ENCODE measurements at places on chromosomes 12 and 14.

- DNase-seq, result no peak
These were observed 13.1 kb downstream of the ATXN3 start for GRCh38 chr14:92093320-92093719.

DNA sequence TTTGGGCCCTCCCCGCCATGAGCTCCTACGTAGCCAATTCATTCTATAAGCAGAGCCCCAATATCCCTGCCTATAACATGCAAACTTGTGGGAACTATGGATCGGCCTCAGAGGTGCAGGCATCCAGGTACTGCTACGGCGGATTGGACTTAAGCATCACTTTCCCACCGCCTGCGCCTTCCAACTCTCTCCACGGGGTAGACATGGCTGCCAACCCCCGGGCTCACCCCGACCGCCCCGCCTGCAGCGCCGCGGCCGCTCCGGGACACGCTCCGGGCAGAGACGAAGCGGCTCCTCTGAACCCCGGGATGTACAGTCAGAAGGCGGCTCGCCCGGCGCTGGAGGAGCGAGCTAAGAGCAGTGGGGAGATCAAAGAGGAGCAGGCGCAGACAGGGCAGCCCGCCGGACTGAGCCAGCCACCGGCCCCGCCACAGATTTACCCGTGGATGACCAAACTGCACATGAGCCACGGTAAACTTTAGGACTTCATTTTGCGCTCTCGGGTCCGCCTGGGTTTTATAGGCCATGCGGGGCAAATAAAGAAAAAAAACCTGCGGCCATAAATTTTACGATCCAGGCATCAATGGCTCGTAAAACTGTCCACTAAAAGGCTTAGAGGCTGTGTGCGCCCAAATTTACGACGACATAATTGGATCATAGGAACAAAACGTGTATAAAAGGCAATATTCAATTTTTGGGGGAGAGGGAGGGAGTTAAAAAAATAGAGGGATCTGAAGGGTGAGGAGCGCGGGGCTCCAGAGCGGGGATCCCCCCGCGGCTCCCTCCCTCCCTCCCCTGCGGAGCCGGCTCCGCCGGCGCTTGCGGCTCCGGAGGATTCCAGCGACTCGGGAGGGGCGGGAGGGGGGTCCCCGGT is 493 bp downstream of the HOXC5 start:
- no peak for DNase-seq

GRCh38 chr12:46462641-46463355 is 90.2 kb upstream of the SLC38A2 start:
- no peak for DNase-seq

DNA sequence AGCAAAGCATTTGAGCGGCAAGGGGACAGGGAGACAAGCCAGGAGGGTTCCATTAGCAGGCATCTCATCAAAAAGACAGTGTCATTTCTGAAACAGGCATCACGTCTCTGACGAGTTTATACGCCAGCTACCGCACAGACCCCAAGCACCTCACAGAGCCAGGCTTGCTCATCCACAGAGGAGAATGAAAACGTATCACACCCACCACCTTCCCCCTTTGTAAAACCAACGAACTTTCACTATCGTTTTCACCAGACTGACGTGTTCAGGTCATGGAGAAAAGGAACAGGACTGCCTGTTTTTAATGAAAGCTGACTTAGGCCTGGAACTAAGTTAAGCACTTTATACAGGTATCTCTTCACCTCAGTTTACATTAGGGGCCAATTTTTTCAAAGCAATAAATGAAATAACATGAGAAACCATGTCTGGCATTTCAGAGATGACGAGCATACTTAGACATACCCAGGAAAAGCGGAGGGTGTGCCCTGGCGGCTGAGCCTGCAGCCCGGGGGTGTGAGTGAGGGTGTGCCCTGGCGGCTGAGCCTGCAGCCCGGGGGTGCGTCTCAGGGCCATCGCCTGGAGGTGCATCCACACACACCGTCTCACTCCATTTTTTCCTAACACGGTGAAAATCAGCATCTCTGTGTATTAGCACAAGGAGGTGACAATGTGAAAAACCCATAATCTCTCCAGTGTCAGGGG is 41.9 kb downstream of the STX2 start:
- no peak for DNase-seq

DNA sequence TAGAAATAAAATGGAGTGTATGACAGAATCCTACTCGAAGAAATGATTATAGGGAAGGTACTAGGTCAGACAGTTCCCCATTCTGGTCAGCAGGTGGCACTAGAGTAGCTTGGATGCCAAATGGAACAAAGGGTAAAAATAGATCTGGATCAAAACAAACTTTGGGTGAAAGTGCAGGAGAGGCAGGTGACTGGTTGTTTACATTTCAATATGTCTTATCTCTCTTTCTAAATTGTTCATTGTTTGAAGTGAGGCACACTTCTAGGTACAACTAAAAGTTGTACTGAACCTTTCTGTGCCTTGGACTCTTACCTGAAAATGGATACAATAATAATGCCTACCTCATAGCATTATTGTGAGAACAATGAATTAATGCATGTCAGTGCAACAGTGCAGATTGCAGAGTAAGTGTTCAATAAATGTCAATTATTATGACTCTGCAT is 62.0 kb upstream of the OSBPL8 start:
- peak; percentile 10 for DNase-seq

- no peak for DNase-seq
These were observed 19.8 kb upstream of the SNAPC1 start for GRCh38 chr14:61742371-61742770.

GRCh38 chr14:68363466-68363842 is 429.4 kb downstream of the ZFP36L1 start:
- DNase-seq, result no peak

DNA sequence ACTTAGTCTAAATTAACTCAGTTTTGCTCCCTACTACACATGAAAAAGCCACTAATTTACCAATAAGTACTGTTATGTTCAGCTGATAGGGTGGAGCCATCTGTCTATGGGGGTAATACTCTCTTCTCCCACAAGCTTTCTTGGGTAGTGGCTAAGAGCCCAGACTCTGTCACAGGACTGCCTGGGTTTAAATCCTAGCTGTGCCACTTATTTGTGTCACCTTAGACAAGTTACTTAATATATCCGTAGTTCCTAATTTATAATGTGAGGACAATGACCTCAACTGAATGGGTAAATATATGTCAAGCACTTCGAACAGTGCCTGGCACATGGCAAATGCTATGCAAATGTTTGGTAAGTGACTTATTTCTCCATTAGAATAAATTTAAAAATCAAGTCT is 185.6 kb downstream of the DACT1 start:
- no peak for DNase-seq
